ENCODE measurements at places on chromosomes 7 and 10. TPM values are rescaled to one million over a fixed set of nuclear protein-coding genes. Genes with fewer than 3 reads are reported as not detected.

LEP gene
- not detected for polyA plus RNA-seq

EFCAB10 gene
- polyA plus RNA-seq, result 0.24 TPM

C10orf67 gene
- not detected for polyA plus RNA-seq

MAGI2 gene
- polyA plus RNA-seq, result not detected

FAM131B gene
- not detected for polyA plus RNA-seq

SUGCT gene
- 9.8 TPM for polyA plus RNA-seq

ERVW-1 gene
- polyA plus RNA-seq, result not detected

KIF5B gene
- 21.0 TPM for polyA plus RNA-seq

PNLIPRP3 gene
- polyA plus RNA-seq, result not detected

KCNH2 gene
- 0.29 TPM for polyA plus RNA-seq

CPXM2 gene
- polyA plus RNA-seq, result 0.11 TPM

PRTFDC1 gene
- 0.32 TPM for polyA plus RNA-seq

Measured in naive B cell (primary cell).